ENCODE measurements at places on chromosomes 16 and 17.

DNA sequence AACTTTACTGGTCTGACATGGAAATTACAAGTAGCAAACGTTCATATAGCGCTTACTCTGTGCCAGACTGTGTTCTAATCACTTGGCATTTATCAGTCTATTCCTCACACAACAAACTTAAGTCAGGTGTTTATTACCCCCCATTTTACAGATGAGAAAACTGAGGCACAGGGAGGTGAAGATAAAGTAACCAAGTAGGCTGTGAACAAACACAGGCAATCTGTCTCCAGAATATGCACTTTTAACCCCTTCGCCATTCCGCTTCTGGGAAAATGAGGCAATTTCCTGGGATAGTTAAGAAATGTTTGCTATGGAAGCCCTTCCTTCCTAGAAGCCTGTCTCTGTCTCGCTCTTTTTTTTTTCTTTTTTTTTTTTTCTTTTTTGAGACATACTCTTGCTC is 12.2 kb upstream of the CXCL16 start:
- DNase-seq: no peak

DNA sequence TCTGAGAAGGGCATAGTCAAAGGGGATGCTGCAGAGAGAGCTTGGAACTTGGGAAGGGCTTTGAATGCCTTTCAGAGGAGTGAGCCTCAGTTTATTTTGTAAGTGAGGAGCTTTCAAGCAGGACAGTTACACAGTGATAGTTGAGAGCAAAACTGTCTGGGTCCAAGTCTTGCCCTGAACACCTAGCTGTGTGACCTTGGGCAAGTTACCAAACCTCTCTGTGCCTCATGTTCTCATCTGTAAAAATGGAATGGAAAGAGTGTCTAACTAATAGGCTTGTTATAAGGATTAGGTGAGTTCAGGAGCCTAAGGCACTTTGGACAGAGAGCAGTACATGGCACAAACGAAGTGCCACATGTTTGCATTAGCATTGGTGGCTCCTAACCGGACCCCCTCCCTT is 27.0 kb upstream of the TAC4 start:
- DNase-seq: no peak

- DNase-seq: no peak
Observed at GRCh38 chr17:59028328-59028727, 78.4 kb downstream of the TRIM37 start.

DNA sequence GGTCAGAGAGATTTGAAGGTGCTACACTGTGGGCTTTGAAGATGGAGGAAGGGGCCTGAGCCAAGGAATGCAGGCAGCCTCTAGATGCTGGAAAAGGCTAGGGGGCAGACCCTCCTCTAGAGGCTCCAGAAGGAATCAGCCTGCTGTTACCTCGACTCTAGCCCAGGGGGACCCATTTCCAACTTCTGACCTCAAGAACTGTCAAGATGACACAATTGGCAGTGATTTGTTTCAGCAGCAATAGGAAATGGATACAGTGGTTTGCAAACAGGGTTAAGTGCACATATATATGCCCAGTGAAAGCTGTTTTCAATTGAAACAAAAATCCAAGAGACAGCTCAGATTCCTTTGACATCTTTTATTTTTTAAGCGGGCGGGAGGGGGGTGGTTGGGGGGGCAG is 3.7 kb upstream of the ZDHHC1 start:
- DNase-seq: no peak

DNA sequence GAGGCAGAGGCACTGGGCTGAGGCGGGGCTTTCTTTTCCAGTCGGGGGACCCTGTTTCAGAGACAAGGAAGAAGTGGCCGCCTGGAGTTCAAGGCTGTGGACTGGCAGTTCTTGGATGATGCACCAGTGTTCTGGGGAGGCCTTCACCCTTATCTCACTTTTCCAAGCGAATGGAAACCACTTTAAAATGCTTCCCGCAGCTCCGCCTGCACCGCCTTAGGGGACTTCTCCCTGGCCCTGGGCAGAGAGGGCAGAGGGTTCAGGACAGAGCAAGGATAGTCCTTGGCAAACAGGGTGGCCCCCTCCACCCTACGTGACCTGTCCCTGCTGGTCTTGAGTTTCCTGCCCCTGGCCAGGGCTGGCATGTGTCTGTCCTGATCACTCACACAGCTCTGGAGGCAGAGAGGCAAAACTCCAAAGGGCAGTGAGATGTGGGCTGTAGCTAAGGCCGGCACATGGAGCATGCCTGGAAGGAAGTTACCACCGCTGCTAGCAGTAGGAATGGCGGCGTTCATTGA is 20.6 kb downstream of the RTN4RL1 start:
- DNase-seq: no peak

GRCh38 chr17:47192554-47192953 is 3.5 kb upstream of the CDC27 start:
- no peak for DNase-seq

- DNase-seq: no peak
Observed at GRCh38 chr16:82313754-82314153, 143.7 kb upstream of the MPHOSPH6 start.

DNA sequence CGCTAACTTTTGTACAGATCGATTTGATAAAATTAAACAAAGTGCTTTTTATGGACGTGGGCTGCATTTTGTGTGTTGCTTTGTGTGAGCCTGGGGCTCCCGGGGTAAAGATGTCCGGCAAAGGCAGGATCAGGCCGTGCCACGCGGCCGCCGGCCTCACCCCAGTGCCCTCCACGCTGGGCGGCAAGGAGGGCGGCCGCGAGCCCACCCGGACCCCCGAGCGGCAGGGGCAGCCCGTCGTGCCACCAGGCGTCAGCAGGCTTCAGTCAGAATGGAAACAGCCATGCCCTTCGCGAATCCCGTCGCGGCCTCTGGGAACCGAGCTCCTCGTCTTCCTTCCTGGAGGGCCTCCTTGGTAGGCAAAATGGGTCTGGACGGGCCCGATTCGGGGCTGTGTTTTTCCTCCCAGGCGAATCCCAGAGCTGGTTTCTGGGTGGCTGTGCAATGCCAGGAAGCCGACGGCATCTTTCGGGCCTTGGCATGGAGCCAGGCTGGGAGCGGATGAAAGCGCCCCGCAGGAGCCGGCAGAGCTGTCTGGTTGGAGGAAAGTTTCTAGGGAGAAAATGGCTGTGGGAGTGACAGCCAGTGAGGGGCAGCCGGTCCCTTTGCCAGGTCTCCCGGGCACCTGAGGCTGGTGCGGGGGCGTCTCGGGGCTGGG is 5.5 kb downstream of the SOX8 start:
- DNase-seq: no peak

DNA sequence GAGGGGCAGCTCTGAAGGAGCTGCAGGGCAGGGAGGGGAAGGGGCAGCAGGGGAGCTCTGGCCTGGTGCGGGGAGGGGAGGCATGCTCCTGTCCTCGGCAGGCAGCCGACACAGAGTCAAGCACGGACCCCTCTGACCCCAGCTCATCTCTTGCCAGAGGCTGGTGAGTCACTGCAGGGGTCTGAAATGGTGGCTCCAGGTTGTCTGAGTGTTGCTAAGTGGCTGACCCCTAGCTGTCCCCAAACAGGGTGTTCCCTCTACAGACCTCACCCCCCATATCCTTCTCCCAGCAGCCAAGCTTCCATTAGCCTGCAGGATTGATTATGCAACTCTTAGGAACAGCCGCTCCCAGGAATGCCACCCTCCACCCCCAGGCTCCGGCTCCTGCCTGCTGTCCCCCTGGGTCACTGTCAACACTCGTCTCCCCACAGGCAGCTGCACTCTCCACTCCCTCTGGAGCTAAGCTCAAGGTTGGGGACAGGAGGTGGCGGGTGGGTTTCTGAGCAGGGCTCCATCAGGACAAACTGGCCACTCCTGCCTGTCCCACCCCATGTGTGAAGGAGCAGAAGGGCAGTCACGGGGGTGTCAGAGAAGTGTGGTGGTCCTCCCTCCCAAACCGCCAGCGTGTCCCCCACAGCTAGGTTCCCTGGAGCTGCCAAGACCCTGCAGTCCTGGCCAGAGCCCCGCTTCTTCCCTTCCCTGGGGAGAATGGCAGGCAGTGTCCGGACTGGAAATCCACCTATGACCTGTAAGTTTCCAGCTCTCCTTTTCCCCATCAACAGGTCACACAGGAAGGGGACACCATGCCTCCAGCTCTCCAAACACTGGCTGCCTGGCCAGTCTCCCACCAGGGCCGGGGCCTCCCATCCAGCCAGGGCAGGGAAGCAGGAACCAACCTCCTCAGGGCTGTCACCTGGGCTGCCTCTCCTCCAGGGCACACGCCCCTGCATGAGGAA is 1.0 kb downstream of the MYLK3 start:
- DNase-seq: no peak

GRCh38 chr16:819336-820043 is 19.0 kb upstream of the GNG13 start:
- DNase-seq: no peak

- DNase-seq: no peak
Observed at GRCh38 chr16:6775712-6776111, 556.9 kb upstream of the RBFOX1 start.

- no peak for DNase-seq
Observed at GRCh38 chr16:64950262-64950661, 171.6 kb downstream of the CDH11 start.

GRCh38 chr17:9974448-9975381 is 69.6 kb upstream of the RCVRN start:
- DNase-seq: no peak

DNA sequence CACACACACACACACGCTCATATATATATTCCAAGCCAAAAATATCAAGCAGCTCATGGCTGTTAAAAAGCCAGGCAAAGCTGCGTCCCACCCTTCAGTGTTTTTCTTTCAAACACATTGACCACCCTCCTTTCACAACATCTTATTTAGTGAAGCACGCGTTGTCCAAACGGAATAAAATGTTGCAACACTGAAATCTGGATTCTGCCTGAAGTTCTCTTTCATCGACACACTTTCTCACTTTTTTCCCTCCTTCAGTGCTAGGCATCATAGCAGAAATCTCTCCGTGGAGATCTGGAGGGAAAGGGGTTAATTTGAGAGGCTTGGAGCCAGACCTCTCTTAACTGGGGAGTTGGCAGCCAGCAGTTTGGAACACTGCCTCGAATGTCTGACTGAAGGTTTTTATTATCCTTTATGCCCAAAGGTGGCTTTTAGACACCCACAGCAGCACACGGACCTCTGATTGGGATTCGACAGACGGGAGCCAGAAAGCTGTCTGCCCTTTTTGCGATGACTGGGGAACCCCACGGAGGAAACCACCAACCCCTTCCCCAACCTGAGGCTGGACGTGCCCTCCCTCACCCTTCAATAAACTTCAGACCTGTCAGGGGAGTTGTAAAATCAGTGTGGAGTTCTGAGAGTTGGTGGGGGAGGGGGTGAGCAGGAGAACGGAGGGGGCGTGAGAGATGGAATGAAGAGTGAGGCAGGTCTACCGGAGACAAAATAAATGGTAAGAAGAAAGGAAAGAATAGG is 833.6 kb upstream of the SOX9 start:
- peak; percentile 14 for DNase-seq

DNA sequence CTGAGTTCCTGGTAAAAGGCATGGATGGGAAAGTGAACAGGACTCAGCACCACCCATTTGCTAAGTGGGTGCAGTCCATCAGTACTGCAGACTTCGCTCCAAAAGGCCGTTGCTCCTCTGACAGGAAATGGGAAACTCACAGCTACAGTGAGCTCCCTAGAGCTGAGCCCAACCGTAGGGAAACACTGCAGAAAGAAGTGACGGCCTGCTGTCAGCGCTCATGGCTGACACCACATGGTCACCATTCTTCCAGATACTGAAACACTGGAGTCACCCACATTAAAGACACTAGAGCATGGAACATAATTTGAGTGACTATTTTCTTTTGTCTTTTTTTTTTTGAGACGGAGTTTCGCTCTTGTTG is 31.9 kb downstream of the UBE2O start:
- no peak for DNase-seq

- DNase-seq: peak; percentile 19
Observed at GRCh38 chr17:77830816-77831473, 127.6 kb upstream of the TNRC6C start.

DNA sequence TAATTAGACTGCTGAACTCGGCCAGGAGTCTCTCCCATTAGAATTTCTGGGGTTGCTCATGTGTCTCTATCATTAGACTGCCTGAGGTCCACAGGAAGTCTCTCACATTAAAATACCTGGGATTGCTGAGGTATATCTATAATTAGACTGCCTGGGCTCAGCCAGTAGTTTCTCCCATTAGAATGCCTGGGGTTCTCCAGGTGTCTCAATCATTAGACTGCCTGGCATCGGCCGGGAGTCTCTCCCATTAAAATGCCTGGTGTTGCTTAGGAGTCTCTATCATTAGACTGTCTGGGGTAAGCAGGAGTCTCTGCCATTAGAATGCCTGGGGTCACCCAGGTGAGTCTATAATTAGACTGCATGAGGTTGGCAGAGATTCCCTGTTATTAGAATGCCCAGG is 2233.4 kb downstream of the TP53TG3F start:
- no peak for DNase-seq

GRCh38 chr16:47304563-47304962 is 156.3 kb downstream of the ITFG1 start:
- DNase-seq: no peak

DNA sequence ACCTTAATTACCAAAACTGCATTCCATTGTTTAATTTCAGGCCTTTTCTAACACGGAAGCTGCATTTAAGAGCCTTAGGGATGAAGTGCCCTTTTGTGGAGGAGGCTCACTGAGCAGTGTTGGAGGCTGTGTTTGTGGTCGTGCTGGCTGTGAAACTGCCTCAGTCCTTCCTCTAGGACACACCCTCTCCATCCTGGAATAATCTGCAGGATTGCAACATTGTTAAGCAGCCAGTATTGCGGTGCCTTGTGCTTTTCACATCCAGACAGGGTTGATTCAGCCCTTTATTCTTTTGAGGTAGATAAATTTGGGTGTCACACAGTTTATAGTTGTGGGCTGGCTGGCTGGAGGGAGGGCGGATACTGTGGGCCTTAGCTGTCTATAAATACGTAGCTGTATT is 141.6 kb downstream of the CDRT15L2 start:
- no peak for DNase-seq

- no peak for DNase-seq
Observed at GRCh38 chr16:73166947-73167550, 119.1 kb upstream of the ZFHX3 start.

DNA sequence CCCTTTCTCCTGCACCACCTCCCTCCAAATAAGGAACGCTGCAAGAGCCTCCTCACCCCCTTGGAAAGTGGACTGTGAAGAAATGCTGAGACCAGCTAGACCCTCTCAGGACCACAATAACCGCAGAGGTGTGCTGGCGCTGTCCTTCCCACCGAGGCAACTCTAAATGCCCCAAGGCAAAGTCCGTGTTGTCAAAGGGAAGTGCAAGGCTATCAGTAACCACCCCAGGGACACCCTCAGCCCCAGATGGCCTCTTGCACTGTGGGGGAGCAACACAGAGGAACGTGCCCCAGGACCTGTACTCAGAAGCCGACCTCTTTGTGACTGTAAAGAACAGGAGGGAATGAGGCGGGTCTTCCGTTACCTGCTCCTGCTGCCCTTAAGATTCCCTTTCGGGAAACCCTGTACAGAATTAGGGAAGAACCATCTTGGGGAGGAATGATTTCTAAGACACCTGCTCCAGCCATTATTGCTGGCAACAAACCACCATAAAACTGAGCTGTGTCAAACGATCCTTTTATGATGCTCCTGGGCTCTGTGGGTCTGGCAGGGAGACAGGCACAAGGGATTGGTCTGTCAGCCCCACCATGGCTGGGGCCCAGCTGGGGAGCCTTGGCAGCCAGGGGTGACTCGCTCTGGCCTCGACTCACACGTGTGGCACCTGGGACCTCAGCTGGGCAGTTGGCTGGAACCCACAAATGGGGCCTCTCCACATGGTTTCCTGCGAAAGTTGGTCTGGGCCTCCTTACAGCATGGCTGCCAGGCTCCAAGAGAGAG is 14.6 kb upstream of the MED9 start:
- DNase-seq: peak; percentile 29
